Stimulated activated CD4-positive, alpha-beta T cell treated with anti-CD3 and anti-CD28 coated beads, Interleukin-1b, Interleukin-23, amount 100 ng/mL, for 4 hours (primary cell): ENCODE measurements at places on chromosomes 1 and 21.

DNA sequence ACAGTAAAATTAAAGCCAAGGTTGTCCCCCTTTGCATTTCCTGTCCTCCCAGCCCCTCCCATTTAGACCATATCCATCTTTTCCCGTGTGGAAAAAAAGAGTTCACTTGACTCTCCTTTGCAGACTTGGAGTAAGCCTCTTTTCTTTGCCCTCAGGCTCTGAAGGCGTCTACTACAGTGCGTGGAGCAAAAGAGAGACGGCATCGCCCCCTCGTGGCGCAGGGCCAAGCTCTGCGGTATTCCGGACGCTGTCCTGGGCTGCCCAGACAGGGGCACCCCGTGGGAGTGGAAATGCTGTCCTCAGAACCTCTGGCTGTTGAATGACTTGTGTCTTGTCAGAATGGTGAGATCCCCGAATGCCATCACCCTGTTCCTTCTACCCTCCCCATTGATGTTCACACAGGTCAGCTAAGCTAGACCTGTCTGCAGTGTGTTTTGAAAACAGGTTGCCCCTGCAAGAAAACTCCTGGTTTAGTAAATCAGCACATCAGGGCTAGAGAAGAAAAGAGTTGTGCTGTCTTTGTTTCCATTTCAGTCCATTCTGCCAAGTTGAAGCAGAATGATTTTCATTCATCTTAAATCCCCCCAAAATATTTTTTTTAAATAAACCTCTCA lies 12.3 kb upstream of the GJA8 start:
- DNase-seq: peak; percentile 32

- DNase-seq: no peak
Observed at GRCh38 chr1:201887116-201887866, 1.4 kb upstream of the SHISA4 start.

- no peak for DNase-seq
Observed at GRCh38 chr1:113976609-113977278, 2.5 kb upstream of the OLFML3 start.

DNA sequence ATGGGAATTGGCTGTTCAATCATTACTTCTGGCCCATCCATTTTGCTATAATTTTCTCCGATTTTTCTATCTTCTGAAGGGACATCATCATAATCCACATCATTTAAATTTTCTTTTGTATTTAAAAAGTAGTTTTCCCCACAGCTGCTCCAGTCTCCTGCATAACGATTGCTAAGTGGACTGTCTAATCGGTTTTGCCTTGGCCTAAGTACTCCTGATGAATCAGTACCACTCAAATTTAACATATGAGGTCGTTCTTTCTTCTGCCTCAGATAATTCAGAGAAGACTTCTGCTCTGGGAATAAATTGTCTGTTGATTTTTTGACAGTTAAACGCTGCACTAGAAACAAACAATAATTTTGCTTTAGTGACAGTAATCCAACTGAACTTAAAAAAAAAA lies 41.9 kb downstream of the SYDE2 start:
- no peak for DNase-seq

- no peak for DNase-seq
Observed at GRCh38 chr1:157141212-157141855, 3.1 kb upstream of the ETV3 start.

GRCh38 chr1:85568151-85568550 lies 12.4 kb upstream of the CCN1 start:
- DNase-seq: no peak
